ENCODE measurements at places on chromosomes 1 and 21.

GRCh38 chr1:92277105-92277723 is 21.6 kb downstream of the GLMN start:
- DNase-seq, result no peak

DNA sequence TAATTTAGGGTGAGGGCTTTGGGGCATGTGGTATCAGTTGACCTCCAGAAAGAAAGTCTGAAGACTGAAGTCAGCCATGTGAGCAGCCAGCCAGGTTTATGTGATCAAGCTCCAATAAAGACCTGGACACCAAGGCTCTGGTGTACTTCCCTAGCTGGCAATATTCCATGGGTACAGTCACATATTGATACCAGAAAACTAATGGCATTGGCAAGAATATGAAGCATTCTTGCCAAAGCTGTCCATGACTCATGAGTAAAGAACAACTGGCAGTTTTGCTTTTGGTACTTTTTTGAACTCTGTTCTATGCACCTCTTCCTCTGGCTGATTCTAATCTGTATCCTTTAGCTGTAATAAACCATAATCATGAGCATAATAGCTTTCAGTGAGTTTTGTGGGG is 415.3 kb upstream of the CAMK1G start:
- DNase-seq, result no peak

GRCh38 chr1:173333581-173333980 is 126.5 kb upstream of the TNFSF4 start:
- DNase-seq, result no peak

- peak; percentile 56 for DNase-seq
These were observed at the start of gene TGFBR3 for GRCh38 chr1:91885716-91886506. Gene TGFBR3, minus strand, starts transcription at chr1:91886151. Its CDS starts 24,620 bp downstream, at chr1:91861531.

- DNase-seq, result no peak
These were observed 204.7 kb downstream of the NFIA start for GRCh38 chr1:61287014-61287413.

DNA sequence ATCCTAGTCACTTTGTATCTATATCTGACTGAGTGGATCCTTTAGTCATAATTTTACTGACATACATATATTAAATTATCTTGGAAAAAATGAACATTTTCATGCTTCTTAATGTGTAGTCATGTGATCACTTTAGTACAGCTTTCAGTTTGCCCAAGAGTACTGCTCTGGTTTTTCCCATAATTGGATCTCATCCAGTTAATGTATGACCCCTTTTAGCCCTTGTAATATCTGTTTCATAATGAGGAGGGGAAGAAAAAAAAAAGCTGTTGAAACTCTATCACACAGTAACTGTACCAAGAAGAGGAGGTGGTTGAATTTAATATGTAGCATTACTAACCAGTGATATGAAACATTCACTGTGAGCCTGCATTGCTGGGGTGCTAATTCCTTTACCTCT is 328.7 kb downstream of the PTPRC start:
- no peak for DNase-seq

DNA sequence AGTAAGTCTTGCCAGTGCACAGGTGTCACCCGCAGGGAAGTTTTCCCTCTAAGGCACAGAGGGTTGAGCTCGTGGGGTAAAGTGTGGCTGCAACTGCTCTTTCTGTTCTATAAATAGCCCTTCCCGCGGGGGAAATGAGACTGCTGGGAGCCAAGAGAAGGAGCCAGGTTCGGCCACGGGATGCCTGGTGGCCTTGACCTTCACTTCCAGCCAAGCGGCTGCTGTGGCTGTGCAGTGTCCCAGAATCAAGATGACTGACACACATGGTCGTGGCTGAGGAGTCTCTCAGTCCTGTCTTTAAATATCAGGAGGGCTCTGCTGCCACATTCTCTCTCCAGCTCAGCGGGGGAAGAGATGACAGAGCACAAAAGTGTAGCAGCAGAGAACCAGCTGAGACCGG is 154.1 kb upstream of the VAMP3 start:
- no peak for DNase-seq

GRCh38 chr1:200890818-200891773 is 3.6 kb upstream of the INAVA start:
- DNase-seq, result no peak

GRCh38 chr1:62962901-62963776 is 179.2 kb downstream of the ATG4C start:
- no peak for DNase-seq

DNA sequence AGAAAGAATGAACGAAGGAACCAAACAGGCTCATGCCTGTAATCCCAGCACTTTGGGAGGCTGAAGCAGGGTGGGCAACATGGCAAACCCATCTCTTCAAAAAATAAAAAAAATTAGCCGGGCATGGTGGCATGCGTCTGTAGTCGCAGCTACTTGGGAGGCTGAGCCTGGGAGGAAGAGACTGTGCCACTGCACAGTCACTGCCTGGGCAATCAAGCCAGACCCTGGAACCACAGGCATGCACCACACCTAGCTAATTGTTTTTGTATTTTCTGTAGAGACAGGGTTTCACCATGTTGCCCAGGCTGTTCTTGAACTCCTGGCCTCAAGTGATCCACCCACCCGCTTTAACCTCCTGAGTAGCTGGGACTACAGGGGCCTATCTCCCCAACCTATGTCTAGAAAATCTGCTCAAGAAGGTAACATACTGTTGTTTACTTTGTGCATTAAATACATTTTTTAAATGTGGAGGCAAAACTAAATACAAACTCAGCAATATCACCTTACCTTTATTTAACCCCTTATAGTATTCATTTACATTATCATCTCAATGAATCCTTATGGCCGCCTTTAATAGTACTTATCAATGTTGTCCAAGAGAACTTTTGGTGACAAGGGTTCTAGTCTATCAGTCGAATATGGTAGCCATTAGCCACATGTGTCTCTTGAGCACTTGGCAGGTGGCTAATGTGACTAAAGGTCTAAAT is 2.7 kb downstream of the KHDC4 start:
- no peak for DNase-seq

GRCh38 chr21:44966135-44967081 is 26.6 kb downstream of the SLX9 start:
- DNase-seq, result no peak

DNA sequence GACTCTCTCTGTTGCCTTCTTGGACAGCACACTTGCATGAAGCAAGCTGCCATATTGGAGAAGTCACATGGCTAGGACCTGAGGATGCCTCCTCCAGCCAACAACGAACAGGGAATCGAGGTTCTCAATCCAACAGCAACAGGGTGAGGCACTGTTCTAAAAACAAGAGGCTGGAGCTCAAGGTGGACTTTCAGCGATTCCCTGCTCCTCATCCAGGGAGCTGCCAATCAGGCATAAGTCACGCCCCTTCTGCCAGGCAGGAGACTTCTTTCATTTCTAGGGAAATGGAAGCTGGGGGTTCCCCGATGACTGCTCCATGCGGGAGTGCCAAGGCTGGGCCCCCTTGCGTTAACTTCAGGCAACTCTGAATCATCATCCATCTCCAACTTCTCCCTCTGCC is 22.7 kb upstream of the IFNAR1 start:
- DNase-seq, result no peak

DNA sequence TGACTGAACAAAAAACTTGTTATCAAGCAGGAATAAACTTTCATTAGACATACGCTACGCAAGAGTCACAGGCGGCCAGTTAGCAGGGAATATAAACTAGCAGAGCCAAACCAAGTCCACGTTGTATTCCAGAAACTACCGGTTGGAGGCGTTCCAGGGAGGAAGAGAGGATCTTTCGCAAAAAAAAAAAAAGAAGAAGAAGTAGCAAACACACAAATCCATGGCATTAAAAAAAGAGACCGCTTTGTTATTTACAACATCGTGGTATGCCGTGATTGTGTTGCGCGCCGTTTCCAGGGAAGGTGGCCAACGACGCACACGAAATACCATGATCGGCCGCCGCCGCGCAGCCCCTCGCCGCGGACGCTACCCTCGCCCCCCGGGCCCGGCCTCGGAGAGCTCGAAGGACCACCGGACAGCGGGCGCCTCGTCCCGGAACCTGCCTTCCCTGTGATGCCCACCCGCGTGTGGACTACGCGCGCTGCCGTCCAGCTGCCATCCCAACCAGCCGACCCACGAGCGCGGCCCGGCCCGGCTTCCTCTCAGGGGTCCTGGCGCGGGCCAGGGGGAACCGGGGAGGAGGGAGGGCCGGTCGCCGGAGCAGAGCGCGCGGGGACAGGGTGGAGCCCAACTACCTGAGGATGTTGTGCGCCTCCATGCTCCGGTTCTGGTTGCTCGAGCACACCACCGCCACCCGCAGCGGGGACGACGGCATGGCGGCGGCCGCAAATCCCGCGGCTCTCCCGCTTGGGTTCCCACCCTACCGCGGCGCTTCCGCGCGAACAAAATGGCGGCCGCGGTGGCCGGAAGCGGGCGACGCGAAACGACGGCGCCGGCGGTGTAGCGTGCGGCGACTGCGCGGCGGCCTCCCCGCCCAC is 581 bp downstream of the SSU72 start:
- DNase-seq, result peak; percentile 44

GRCh38 chr1:152162792-152163463 is 3.9 kb upstream of the RPTN start:
- DNase-seq, result no peak

DNA sequence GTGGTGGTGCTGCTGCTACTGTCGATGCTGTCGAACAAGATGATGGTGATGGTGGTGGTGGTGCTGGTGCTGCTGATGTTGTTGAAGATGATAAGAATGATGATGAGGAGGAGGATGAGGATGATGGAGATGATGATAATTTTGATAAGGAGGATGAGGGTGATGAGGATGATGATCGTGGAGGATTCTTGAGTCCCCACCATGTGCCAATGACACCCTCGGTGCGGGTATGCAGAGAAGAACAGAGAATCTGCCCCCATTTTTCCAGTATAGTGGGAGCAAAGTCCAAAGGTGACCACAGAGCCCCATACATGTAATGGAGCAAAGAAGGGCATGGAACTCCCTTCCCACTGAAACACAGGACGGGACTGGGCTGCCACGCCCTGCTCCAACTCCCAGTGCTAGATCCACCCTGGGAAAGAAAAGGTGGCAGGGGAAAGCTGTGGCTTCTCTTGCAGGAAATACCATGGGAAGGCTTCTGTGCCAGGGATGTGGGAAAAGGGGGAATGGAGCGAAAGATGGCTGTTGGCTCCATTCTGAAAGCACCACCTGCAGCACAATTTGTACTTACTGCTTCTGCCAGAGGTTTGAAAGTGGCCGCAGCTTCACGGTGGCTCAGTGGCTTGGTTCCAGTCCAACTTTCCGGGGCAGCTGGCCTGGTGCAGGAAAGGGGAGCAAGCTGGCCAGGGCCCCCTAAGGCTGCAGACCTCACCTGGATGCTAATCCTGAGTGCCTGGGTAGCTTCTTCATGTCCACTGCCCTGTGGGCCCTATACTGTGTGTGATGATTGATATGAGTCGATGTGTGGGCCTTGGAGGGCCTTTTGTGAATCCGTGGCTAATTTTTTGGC is 387.2 kb upstream of the VAMP3 start:
- no peak for DNase-seq

GRCh38 chr1:177011508-177011907 is 153.0 kb downstream of the ASTN1 start:
- no peak for DNase-seq

- DNase-seq, result no peak
These were observed 22.0 kb downstream of the VPS26C start for GRCh38 chr21:37245151-37245550.

GRCh38 chr1:96995351-96995750 is 273.8 kb downstream of the PTBP2 start:
- no peak for DNase-seq

DNA sequence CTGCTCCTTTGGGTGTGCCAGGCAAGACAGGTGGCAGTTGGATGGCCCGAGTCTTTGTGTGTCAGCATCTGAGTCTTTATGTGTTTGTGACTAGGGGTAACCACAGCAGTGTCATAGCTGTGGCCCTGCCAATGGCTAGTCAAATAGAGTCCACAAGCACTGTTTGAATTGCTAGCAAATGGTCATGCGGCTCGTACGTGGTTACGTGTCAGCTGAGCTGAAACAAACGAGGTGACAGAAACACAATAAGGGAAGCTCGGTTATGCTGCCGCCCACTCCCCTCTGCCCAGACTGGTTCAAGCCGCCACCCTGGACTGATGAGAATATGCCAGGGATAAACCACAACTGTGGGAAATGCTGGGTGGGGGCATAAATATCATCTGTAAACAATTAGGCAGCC is 174.3 kb upstream of the LMO4 start:
- DNase-seq, result no peak

- no peak for DNase-seq
These were observed 5.1 kb upstream of the HMGCS2 start for GRCh38 chr1:119773711-119774241.

GRCh38 chr1:48761986-48762385 is 14.7 kb downstream of the BEND5 start:
- DNase-seq, result no peak

DNA sequence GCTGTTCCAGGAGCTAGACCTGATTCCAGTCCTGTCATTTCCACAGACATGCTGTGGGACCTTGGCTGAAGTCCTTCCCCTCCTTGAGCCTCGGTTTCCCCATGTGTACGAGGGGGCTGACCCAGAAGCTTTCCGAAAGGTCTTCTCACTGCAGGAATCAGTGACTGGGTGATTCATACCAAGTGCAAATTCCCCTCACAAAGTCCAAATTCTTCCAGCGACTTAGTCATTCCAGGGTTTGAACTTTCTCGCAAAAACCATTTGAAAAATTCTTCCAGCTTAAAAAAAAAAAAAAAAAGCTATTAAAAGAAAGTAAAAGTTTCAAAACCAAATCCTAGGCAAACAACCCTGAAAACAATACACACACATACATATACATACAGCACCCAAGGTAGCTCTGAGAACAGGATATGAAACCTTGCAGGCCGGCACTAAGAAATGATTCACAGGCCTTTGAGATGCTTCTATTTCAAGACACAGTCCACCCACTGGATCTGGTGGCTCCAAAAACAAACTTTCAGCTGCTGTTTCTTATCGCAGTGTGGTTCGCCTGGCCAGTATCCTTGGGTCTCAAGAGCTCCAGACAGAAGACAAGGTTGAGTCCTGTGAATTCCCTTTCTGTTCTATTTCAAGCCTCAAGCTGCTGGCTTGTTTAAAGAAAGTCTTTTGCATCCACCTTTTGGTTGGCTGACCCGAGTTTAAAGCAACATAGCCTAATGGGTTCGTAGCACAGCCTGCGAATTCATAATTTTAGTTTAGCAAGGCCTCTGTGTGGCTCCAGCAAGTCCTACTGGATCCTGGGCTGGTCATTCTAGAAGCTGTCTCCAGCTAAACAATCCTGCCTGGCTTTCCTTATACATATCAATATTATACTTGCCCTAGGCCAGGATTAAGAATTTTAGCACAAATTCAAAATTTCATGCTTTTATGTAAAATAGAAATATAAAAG is 18.0 kb upstream of the ID3 start:
- DNase-seq, result no peak

DNA sequence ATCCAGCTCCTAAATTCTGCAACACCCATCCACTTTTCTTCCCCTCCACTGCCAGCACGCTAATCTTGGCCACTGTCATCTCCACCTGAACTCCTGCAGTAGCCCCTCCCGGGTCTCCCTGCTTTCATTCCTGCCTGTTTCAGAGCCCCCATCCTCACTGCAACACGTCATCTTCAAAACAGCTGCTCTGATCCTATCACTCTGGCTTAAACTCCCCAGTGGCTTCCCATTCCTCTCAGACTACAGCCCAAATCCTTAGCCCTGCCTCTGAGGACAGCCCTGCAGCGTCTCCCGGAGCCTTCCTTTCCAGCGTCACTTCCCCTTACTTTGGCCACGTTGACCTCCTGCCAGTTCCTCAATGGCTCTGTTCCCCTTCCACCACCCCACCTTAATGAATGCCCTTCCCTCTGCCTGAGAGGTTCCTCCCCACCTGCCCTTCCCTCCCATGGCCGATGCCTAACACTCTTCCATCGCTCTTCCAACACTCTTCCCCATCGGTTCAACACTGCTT is 22.9 kb upstream of the IFNAR2 start:
- no peak for DNase-seq

GRCh38 chr1:232398823-232399222 is 231.1 kb downstream of the SIPA1L2 start:
- DNase-seq, result no peak

Measured in stimulated activated CD8-positive, alpha-beta memory T cell treated with anti-CD3 and anti-CD28 coated beads, Interleukin-4, amount 100 ng/mL, for 4 hours (primary cell).